ENCODE measurements at places on chromosomes 2 and 18. TPM values are rescaled to one million over a fixed set of nuclear protein-coding genes. Genes with fewer than 3 reads are reported as not detected.

DNA sequence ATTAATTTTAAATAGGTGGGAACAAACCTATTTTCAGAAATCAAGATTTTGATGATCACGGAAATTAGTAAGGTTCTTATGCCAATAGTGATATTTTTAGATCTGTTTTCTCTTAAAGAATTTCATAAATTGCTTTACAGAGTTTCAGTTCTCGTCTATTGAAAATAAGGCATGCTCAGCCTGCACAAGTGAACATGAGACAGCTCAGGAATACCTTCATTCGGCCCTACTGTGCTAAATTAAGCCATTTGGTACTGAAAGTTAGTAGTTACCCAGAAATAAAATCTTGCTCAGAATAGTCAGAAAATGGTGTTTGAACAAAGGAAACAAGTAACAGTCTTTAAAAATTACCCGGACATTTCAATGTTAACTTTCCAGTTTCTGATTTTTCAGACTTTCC lies 60.4 kb downstream of the DLGAP1 start:
- no peak for DNase-seq

RAB27B gene
- total RNA-seq, result 0.30 TPM

OXER1 gene
- total RNA-seq, result 0.40 TPM

- no peak for DNase-seq
These were observed 134.1 kb downstream of the COPS8 start for GRCh38 chr2:237219826-237220225.

ANXA4 gene
- total RNA-seq, result 22.5 TPM

DNA sequence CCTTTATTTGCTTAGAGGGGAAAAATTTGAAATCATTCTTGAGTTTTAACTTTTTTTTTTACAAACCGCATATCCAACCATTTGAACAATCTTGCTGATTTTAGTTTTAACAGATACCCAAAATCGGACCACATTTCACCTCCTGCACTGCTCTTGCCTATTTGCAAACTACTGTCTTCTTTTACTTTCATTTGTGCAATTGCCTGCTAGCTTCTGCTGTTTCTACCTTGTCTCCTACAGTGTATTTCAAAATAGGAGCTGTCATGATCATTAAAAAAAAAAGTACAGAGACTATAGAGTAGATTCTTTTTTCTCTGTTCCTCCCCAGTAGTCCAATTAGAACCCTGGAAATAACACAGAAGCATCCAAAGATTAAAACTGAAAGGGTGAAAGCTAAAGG lies 1081.2 kb downstream of the SOCS6 start:
- DNase-seq, result no peak

- DNase-seq, result no peak
These were observed 7.2 kb downstream of the ARHGAP25 start for GRCh38 chr2:68741805-68742306.

- DNase-seq, result no peak
These were observed 376.7 kb upstream of the SOX11 start for GRCh38 chr2:5315512-5315911.
